HepG2 (cell line): ENCODE measurements at places on chromosomes 16 and 17. TPM values are rescaled to one million over a fixed set of nuclear protein-coding genes. Genes with fewer than 3 reads are reported as not detected.

GRCh38 chr17:83079352-83079747, at the start of gene METRNL:
Gene METRNL, plus strand, starts transcription at chr17:83079609. Its CDS starts 207 bp downstream, at chr17:83079816.
- H3K4me3 ChIP-seq = peak within 1 kb of the TSS; percentile 41
- no peaks in the 10 kb centered on the region for H3K36me3 ChIP-seq
- H3K27me3 ChIP-seq = peaks cover 84% of the 10 kb centered on the region
- DNase-seq = no peak
- peaks cover 14% of the 10 kb centered on the region for H3K4me1 ChIP-seq
- H3K27ac ChIP-seq = no peak within 1 kb of the TSS

Gene CCL4
- not detected in 2 replicates for polyA plus RNA-seq

Gene TOX3
- 95.6 and 98.6 TPM in 2 replicates for polyA plus RNA-seq

Gene ABCC6
- 82.4 and 93.6 TPM in 2 replicates for polyA plus RNA-seq

Gene DNAJA3
- 79.9 and 83.3 TPM in 2 replicates for polyA plus RNA-seq

DNA sequence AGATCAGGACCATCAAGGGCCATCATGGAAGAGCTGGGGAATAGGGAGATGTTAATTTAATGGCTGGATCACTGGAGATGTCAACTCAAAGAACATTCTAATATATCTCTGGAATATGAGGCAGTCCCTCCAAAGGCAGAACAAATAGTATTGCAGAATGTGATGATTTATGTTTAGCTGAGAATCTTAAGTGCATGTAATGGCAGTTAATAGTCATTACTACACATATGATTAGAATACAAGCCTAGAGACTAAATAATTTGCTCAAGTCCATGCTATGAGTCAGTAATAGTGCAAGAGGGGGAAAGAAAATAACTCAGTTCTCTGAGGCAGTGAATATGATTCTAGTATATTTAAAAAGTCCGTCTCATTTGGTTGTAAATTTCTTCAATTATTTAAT, 32.3 kb downstream of the SNTB2 start:
- H3K36me3 ChIP-seq = no peaks in the 10 kb centered on the region
- no peaks in the 10 kb centered on the region for H3K27me3 ChIP-seq
- peaks cover 45% of the 10 kb centered on the region for H3K4me1 ChIP-seq
- no peak overlapping the region for H3K4me3 ChIP-seq
